Caco-2 (cell line): ENCODE measurements at places on chromosomes 12 and 14. TPM values are rescaled to one million over a fixed set of nuclear protein-coding genes. Genes with fewer than 3 reads are reported as not detected.

DNA sequence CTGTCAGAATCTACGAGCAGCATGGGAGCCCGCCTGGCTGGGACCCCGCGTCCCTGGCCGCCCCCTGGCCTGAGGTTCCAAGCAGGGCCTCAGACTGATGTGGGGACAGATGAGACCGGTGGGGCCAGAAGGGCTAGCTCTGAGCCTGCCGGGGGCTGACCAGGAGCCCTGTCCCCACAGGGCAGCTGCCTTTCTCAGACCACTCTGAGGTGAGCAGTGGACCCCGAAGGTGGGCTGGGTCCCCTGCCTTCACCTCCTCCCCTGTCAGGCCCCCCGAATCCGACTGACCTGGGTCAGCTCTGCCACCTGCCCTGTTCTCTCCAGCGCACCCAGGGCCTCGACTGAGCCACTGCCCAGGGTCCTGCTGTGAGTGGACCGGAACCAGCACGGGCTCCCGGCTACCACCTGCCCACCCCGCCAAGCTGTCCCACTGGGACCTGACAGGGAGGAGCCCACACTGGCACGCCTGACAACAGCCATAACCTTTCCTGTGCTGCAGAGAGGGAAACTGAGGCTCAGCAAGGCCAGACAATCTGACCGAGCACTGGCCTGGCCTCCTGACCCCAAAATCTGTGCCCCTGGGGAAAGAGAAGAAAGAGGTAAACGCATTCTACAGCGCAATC is 29.7 kb upstream of the TMEM179 start:
- no peaks in the 10 kb centered on the region for H3K36me3 ChIP-seq
- peaks cover 4% of the 10 kb centered on the region; the same call in 1 of the 2 replicates for H3K4me1 ChIP-seq
- no peak for DNase-seq
- no peak overlapping the region for H3K4me3 ChIP-seq
- H3K27me3 ChIP-seq: peaks cover 2% of the 10 kb centered on the region; the same call in 1 of the 2 replicates

DNA sequence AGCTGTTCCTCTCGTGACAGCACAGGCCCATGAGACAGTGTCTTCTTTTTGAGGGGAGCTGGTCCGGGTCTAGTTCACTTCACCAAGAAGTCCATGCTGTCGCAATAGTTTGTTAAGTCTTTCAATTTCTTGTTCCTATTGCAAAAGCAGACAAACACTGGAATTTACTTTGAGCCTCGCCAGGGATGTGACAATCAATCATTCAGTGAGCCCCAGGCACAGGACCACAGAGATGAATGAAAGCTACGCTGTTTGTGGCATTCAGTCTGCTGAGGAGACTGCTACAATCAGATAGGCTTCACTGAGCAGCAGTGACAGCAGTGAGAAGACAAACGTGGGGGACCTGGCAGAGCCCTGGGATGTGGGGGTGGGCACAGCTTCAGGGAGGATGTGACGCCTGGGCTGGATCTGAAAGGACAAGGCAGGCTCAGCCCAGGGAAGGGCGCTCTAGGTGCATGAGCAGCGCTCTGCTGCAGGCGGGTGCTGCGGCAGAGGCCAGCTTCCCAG is 35.5 kb downstream of the TCTN1 start:
- no peaks in the 10 kb centered on the region for H3K36me3 ChIP-seq
- DNase-seq: peak; percentile 37
- H3K4me3 ChIP-seq: no peak overlapping the region
- no peaks in the 10 kb centered on the region for H3K4me1 ChIP-seq
- no peak overlapping the region for H3K27ac ChIP-seq
- no peaks in the 10 kb centered on the region for H3K27me3 ChIP-seq

Gene PCBP2
- total RNA-seq: 1,036 and 1,143 TPM in 2 replicates

GRCh38 chr14:97543816-97544215 is 746.6 kb downstream of the VRK1 start:
- no peak for DNase-seq
- H3K4me3 ChIP-seq: no peak overlapping the region
- no peak overlapping the region for H3K27ac ChIP-seq

DNA sequence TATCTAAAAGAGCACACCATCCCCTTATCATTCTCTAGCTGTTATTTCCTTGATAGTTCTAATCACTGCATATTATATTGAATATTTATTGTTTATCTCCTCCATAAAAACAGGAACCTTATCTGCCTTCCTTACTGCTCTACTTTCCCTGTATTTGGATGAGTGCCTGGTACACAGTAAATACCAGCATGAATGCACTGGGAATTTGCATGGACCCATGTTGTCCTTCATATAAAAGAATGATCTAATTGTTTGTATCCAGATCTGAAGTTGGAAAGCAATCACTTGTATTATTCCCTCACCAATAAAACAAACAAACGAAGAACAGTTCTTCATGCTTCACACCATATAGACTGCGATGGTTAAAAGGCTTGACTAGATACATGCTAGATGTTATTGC is 15.3 kb upstream of the CNOT2 start:
- no peak overlapping the region for H3K4me3 ChIP-seq
- no peaks in the 10 kb centered on the region for H3K4me1 ChIP-seq
- no peak overlapping the region for H3K27ac ChIP-seq
- H3K36me3 ChIP-seq: no peaks in the 10 kb centered on the region
- no peaks in the 10 kb centered on the region for H3K27me3 ChIP-seq

Gene NOS1
- not detected in 2 replicates for total RNA-seq

- DNase-seq: no peak
- no peaks in the 10 kb centered on the region for H3K27me3 ChIP-seq
- H3K4me1 ChIP-seq: peaks cover 29% of the 10 kb centered on the region
- peak overlapping the region; percentile 63 for H3K27ac ChIP-seq
Measured at GRCh38 chr14:68585690-68586089, 207.2 kb downstream of the ZFP36L1 start.

DNA sequence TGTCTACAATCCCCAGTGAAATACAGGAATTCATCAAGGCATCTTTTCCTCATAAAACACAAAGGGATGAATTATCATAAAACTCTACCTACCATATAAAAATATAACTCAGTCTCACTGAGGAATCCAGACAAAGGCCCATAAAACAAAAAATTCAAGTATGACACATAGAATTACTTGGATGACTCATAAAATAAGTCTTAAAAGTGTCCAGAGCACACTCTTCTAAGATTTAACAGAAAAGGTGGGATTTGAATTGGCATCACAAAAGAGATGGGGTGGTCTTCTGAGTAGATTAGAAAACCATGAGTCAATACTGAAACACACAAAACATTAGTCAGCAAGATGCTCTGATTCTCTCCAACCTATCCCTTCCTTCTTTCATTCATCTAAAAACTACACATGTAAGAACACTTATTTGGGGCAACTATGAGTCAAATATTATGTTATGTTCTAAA is 202.7 kb upstream of the GARIN6 start:
- no peak overlapping the region for H3K27ac ChIP-seq
- no peaks in the 10 kb centered on the region for H3K27me3 ChIP-seq
- H3K36me3 ChIP-seq: no peaks in the 10 kb centered on the region
- no peaks in the 10 kb centered on the region for H3K4me1 ChIP-seq
- H3K4me3 ChIP-seq: no peak overlapping the region

Gene KCNK10
- total RNA-seq: 2.9 and 3.7 TPM in 2 replicates

Gene HELB
- total RNA-seq: 3.4 and 3.9 TPM in 2 replicates

- no peaks in the 10 kb centered on the region for H3K27me3 ChIP-seq
- DNase-seq: no peak
- no peaks in the 10 kb centered on the region; the same call in 1 of the 2 replicates for H3K36me3 ChIP-seq
- H3K4me1 ChIP-seq: peaks cover 6% of the 10 kb centered on the region
- no peak overlapping the region for H3K4me3 ChIP-seq
- no peak overlapping the region for H3K27ac ChIP-seq
Measured at GRCh38 chr12:11723993-11724392, 74.5 kb downstream of the ETV6 start.

Gene SMCO2
- total RNA-seq: 0.93 and 1.2 TPM in 2 replicates

- H3K27ac ChIP-seq: no peak overlapping the region
- H3K36me3 ChIP-seq: no peaks in the 10 kb centered on the region
- DNase-seq: no peak
- no peak overlapping the region for H3K4me3 ChIP-seq
- H3K27me3 ChIP-seq: no peaks in the 10 kb centered on the region
- no peaks in the 10 kb centered on the region for H3K4me1 ChIP-seq
Measured at GRCh38 chr14:52265253-52265652, 2.2 kb upstream of the PTGDR start.

GRCh38 chr14:75886636-75887348 is 95.0 kb downstream of the TGFB3 start:
- H3K27ac ChIP-seq: no peak overlapping the region
- no peak overlapping the region for H3K4me3 ChIP-seq
- no peaks in the 10 kb centered on the region for H3K4me1 ChIP-seq
- no peak for DNase-seq

- H3K36me3 ChIP-seq: no peaks in the 10 kb centered on the region
- no peaks in the 10 kb centered on the region for H3K4me1 ChIP-seq
- H3K27ac ChIP-seq: no peak overlapping the region
- H3K4me3 ChIP-seq: no peak overlapping the region
- H3K27me3 ChIP-seq: no peaks in the 10 kb centered on the region
- no peak for DNase-seq
Measured at GRCh38 chr12:3218228-3219171, 141.3 kb downstream of the TSPAN9 start.

DNA sequence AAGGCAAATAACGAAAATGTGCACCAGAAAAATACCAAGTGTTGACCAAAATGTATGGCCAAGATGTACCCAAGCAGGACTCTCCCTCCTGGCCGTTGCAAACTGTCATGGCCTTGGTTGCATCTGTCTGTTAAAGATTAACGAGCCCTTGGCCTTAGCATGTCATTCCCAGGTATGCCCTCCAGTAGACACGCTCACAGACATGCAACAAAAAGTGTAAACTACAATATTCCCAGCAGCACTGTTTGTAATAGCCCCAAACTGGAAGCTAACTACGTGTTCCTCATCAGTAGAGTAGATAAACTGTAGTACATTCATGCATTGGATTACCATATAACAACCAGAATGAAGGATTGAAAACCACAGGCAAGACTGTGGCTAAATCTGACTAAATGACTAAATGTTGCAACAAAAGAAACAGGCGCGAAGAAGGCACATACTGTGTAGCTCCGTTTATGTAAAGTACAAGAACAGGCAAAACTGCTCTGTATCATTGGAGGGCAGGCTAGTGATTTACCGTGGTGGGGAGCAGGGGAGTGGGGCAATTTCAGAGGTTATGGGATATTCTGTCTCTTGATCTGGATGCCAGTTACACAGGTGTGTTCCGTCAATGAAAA is 232.8 kb upstream of the DIO3 start:
- H3K4me1 ChIP-seq: no peaks in the 10 kb centered on the region
- H3K27me3 ChIP-seq: no peaks in the 10 kb centered on the region

DNA sequence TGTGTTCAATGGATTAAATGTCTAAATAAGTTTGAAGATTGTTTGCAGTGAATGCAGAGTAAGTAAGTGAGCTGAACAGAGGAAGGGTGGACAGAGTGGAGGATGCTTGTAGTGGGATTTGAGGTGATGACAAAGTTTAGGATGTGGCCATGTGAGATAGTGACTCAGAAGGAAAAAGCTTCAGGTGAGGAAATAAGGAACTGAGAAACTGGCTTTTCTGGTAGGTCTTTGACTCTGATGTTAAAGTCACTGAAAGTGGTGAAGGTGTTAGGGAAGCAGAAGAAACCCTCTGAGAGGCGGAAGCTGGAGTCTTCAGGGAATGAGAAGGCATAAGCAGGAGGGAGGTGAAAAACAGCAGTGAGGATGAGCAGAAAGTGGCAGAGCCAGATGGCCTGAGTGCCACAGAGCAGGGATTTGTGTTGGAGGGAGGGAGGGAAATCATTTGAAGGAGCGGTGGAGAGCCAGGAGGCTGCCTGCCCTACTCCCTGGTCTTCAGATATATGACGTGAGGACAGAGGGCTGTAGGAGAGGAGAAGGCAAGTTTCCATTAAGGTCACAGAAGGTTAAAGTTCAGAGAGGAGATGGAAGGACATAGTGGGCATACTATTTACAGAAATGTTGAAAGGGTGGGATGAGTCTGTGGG is 24.8 kb downstream of the RGS6 start:
- no peak overlapping the region for H3K27ac ChIP-seq
- H3K36me3 ChIP-seq: no peaks in the 10 kb centered on the region
- H3K4me1 ChIP-seq: peaks cover 7% of the 10 kb centered on the region; the same call in 1 of the 2 replicates
- H3K27me3 ChIP-seq: no peaks in the 10 kb centered on the region
- no peak overlapping the region for H3K4me3 ChIP-seq

DNA sequence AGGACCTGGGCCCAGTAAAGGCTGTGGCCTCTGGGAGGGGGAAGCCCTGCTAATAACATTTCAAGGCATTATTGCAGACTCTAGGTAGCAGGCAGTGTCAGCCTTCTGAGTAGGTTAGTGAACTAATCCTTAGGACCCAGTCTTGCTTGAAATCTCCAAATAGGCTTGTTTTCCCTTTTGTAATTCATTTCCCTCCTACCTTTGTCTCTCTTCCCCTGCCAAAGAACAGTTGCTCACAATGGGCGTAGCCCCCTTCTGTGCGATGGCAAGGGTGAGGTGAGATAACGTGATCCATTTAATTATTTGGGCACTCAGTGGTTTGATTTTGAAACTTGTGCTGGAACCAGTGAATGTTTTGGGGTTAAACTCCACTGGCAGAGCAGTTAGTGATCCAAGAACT is 10.9 kb downstream of the PELI2 start:
- no peak for DNase-seq
- no peaks in the 10 kb centered on the region for H3K36me3 ChIP-seq
- H3K4me3 ChIP-seq: no peak overlapping the region
- no peak overlapping the region for H3K27ac ChIP-seq
- H3K27me3 ChIP-seq: no peaks in the 10 kb centered on the region
- H3K4me1 ChIP-seq: no peaks in the 10 kb centered on the region

Gene PROX2
- total RNA-seq: not detected in 2 replicates

GRCh38 chr14:30142216-30142615 is 214.6 kb upstream of the PRKD1 start:
- H3K4me1 ChIP-seq: no peaks in the 10 kb centered on the region
- no peaks in the 10 kb centered on the region for H3K27me3 ChIP-seq
- no peaks in the 10 kb centered on the region for H3K36me3 ChIP-seq
- no peak for DNase-seq

- no peaks in the 10 kb centered on the region for H3K36me3 ChIP-seq
- peak within 1 kb of the TSS; percentile 86 for H3K4me3 ChIP-seq
- H3K27me3 ChIP-seq: no peaks in the 10 kb centered on the region
- peaks cover 12% of the 10 kb centered on the region; the same call in 1 of the 2 replicates for H3K4me1 ChIP-seq
- H3K27ac ChIP-seq: peak within 1 kb of the TSS; percentile 86
Measured at GRCh38 chr12:122980183-122981035, at the start of gene ARL6IP4. TSS of gene ARL6IP4 (plus strand) at chr12:122980681. CDS start at chr12:122981140, 459 bp downstream.

- H3K36me3 ChIP-seq: no peaks in the 10 kb centered on the region
- no peak overlapping the region for H3K27ac ChIP-seq
- DNase-seq: no peak
- H3K4me3 ChIP-seq: no peak overlapping the region
Measured at GRCh38 chr12:102043928-102044327, 17.9 kb downstream of the WASHC3 start.

Gene OASL
- total RNA-seq: 0.11 and 0.35 TPM in 2 replicates

Gene OR9K2
- not detected in 2 replicates for total RNA-seq

GRCh38 chr12:106721915-106722314 is 52.6 kb upstream of the RIC8B start:
- H3K4me3 ChIP-seq: no peak overlapping the region
- H3K36me3 ChIP-seq: no peaks in the 10 kb centered on the region
- H3K27me3 ChIP-seq: no peaks in the 10 kb centered on the region
- DNase-seq: no peak
- no peaks in the 10 kb centered on the region for H3K4me1 ChIP-seq
